Natural killer cell (primary cell): ENCODE measurements at places on chromosomes 7 and 10. TPM values are rescaled to one million over a fixed set of nuclear protein-coding genes. Genes with fewer than 3 reads are reported as not detected.

PITX3 gene
- total RNA-seq: not detected

C10orf53 gene
- total RNA-seq: not detected

PRKCQ gene
- 69.5 TPM for total RNA-seq

RFC2 gene
- 26.5 TPM for total RNA-seq

AKR1C8 gene
- total RNA-seq: 4.1 TPM

TEX36 gene
- not detected for total RNA-seq

CDNF gene
- 2.2 TPM for total RNA-seq

ZNF722 gene
- not detected for total RNA-seq

DNA sequence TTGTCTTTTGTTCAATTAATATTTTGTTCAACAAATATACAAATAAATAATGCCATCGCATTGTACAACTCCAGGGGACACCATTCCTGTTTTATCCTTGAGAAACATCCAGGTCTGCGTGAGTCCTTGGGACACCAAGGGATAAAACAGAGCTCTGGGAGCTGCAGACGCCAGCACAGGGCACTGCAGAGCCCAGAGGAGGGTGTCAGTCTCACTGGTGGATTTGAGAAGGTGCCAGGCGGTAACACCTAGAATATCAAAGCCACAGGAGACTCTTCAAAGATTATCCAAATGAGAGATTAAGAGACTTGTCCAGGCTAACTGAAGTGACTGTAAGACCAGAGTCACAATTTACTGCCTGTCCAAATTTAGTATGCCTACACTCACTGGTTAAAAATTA lies 55.3 kb downstream of the TEX36 start:
- no peaks in the 10 kb centered on the region for H3K27me3 ChIP-seq
- no peak overlapping the region for H3K27ac ChIP-seq
- no peaks in the 10 kb centered on the region for H3K4me1 ChIP-seq
- H3K36me3 ChIP-seq: no peaks in the 10 kb centered on the region
- no peak overlapping the region for H3K4me3 ChIP-seq

- no peak overlapping the region for H3K27ac ChIP-seq
- no peaks in the 10 kb centered on the region for H3K4me1 ChIP-seq
- DNase-seq: no peak
- no peaks in the 10 kb centered on the region for H3K27me3 ChIP-seq
Measured at GRCh38 chr10:76469675-76470074, 1038.3 kb downstream of the LRMDA start.

GRCh38 chr7:117283779-117284178 lies 39.1 kb downstream of the WNT2 start:
- no peak overlapping the region for H3K4me3 ChIP-seq
- no peak for DNase-seq
- no peaks in the 10 kb centered on the region for H3K36me3 ChIP-seq
- no peaks in the 10 kb centered on the region for H3K27me3 ChIP-seq
- H3K27ac ChIP-seq: no peak overlapping the region

- no peak overlapping the region for H3K27ac ChIP-seq
- no peak overlapping the region for H3K4me3 ChIP-seq
- no peaks in the 10 kb centered on the region for H3K27me3 ChIP-seq
- no peak for DNase-seq
Measured at GRCh38 chr7:13115157-13115772, 427.8 kb downstream of the ARL4A start.

GRCh38 chr7:27897441-27897847 lies 157.5 kb downstream of the TAX1BP1 start:
- no peak overlapping the region for H3K4me3 ChIP-seq
- H3K27me3 ChIP-seq: no peaks in the 10 kb centered on the region
- no peak overlapping the region for H3K27ac ChIP-seq
- peaks cover 38% of the 10 kb centered on the region for H3K4me1 ChIP-seq
- H3K36me3 ChIP-seq: peaks cover 16% of the 10 kb centered on the region
- DNase-seq: no peak

DNA sequence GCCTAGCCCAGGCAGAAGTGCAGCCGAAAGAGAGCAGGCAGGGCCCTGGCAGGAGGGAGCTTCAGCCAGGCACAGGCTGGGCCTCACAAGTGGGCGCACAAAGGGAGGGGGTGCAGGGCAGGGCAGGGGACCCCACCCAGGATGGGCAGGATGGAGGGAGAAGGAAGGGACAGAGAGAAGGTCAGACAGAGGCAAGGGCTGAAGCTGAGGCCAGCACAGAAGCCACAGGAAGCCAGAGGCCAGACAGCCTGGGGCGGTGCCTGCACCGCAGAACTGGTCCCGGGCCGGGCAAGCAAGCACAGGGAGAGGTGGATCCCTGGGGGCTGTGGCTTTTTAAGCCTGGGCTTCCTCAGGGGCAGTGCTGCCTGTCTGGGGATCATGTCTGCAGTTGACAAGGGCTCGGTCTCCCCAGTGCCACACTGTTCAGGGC lies 16.7 kb downstream of the NOS3 start:
- H3K27ac ChIP-seq: no peak overlapping the region
- H3K27me3 ChIP-seq: no peaks in the 10 kb centered on the region
- peak; percentile 20 for DNase-seq

DNA sequence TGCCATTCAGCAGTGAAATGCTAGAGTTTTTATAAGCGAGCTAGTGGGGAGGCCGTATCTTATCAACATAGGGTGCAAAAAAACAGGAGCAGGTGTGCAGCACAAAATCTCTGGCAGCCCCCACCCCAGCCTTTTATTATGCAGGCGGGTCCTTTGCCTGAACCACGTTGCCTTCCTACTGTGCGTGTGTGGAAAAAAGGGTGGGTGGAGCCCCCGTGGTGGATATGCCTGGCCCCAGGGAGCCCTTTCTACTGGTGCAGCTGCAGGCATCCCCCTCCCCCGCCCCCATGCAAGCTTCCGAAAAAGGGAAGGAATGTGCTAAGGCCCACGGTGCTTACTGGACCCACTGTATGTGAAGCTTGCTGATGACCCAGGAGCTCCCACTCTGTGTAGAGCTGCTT lies 175.9 kb downstream of the USP6NL start:
- H3K36me3 ChIP-seq: no peaks in the 10 kb centered on the region
- no peak overlapping the region for H3K27ac ChIP-seq
- H3K4me3 ChIP-seq: no peak overlapping the region
- no peak for DNase-seq
- no peaks in the 10 kb centered on the region for H3K27me3 ChIP-seq
- H3K4me1 ChIP-seq: no peaks in the 10 kb centered on the region

- no peak overlapping the region for H3K4me3 ChIP-seq
- H3K27ac ChIP-seq: no peak overlapping the region
- peaks cover 35% of the 10 kb centered on the region for H3K4me1 ChIP-seq
- no peaks in the 10 kb centered on the region for H3K27me3 ChIP-seq
- no peak for DNase-seq
Measured at GRCh38 chr7:6252748-6253147, 19.7 kb downstream of the CYTH3 start.

DNA sequence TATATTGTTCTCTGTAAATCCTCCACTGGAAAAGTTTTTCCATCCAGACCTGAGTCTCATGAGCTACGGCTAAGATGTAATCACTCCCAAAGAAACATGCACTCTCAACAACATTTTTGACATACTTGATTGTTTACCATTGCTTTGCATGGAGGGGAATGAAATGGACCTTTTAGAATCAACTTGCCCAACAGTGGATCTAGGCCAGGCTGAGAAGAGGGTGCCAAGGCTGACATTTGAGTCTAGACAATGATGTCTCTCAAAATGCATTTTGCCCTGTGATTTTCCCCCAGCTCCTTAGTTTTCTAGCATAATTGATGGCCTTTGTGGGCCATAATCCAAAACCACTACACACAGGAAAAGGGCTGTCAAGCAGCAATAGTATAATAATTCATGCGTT lies 297.9 kb upstream of the KLF6 start:
- no peak for DNase-seq
- no peak overlapping the region for H3K27ac ChIP-seq
- no peaks in the 10 kb centered on the region for H3K27me3 ChIP-seq
- H3K4me1 ChIP-seq: peaks cover 16% of the 10 kb centered on the region

DNA sequence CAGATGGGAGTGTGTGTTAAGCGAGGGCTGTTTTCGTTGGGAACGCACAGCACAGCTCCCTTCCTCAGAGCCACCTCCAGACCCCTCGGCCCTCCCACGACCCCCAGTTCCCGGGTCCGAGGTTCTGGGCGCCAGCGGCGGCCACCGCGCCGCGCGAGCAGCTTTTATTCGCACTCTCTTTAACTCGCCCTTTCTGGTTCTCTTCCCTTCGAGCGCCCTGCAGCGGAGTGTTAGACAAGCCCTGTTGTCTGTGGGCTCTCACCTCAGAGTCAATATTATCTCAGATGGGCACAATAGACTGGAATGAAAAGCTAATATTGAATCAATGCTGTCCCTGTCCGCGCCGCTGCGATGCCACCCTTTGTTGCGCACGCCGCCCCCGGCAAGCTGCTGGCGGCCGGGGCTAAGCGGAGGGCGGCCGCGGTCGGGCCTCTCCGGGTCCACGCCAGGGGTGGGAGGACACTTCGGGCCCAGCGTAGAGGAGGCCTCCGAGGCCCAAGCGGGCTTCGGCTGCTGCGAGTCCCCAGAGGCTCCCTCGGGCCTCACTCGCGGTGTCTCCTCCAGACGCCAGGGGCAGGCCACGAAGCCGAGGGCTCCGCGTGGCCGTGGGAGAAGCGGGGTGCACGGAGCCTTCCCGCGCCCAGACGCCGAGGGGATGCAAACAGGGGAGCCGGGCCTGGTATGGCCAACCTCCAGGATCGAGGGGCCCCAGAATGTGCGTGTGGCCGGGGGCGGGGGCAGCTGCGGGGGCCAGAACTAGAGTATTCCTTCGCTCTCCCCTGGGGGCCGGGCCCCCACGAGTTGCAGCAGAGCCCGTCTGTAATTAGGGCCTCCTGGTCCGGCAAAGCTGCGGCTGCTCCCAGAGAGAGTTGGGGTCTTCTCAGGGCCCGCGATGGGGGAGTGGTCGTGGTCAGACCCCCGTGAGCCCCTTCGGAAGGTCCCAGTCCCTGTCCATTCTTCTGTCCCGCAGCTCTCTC lies 7.9 kb upstream of the EMX2 start:
- H3K4me3 ChIP-seq: no peak overlapping the region
- H3K27me3 ChIP-seq: peaks cover 54% of the 10 kb centered on the region
- H3K4me1 ChIP-seq: peaks cover 4% of the 10 kb centered on the region
- no peak overlapping the region for H3K27ac ChIP-seq
- H3K36me3 ChIP-seq: no peaks in the 10 kb centered on the region
- no peak for DNase-seq

DNA sequence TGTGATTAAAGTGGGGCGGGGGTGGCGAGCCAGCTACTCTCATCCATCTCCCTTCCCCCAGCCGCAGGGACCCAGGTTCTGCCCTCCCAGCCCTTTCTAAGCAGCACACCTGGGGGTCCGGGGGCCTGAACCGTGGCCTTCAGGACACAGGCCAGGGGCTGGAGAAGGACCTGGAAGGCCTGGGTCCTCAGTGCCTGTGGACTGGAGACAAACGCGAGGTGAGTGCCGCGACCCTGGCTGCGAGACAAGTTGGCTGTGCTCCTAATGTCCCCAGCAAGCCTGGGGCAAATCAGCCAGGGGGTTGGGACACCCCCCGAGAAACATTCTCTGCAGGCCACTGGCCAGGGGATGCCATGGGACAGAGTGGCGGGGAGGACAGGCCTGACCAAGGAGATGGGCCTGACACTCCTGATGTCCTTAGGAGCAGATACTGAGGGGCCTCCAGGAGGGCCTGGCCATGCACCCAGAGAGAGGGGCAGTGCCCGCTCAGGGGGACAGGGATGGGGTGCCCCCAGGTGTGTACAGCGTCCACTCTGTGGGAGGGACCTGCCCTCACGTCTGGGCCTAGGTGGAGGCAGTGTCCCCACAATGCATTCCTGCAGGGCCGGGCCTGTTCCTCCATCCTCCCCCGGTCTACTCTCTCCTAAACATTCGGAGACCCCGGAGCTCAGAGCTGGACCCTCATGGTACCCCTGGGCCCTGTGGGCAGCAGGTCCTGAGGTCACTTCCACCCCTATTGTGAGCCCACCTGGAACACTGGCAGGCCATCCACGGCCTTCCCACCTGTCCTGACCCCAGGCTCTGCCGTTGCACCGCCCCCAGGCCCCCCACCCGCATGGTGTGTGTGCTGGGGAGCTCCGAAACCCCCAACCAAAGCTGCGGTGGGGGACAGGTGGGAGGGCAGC lies 13.1 kb downstream of the BRAT1 start:
- H3K27me3 ChIP-seq: no peaks in the 10 kb centered on the region
- H3K4me1 ChIP-seq: peaks cover 5% of the 10 kb centered on the region
- no peak for DNase-seq
- peaks cover 60% of the 10 kb centered on the region for H3K36me3 ChIP-seq
- H3K27ac ChIP-seq: no peak overlapping the region

DNA sequence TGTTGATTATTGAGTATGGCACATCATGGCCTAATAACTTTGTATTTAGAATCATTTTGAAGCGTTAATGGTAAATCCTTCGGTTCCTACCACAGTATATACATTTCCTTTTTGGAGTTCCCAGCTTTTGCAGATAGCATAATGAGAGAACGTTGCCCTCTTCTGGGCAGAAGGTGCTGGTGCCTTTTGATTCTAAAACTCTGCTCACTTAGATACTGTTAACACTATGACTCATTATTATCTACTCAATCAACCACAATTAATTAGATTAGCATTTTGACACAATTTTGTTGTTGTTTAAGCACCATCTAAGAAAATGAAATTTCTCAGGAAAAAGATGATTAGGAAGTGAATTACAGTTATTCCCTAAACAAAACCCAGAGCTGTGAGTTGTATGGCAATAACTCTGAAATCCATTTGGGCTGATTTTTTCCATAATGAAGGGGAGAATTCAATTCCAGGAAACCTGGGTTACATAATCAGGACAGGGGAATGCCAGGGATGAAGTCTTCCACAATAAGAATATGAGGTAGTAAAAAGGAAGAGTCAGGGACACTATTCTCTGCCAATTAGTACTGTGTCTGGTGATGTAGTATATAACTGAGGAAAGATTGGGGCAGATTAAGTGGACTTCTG lies 11.5 kb upstream of the DLD start:
- no peaks in the 10 kb centered on the region for H3K36me3 ChIP-seq
- DNase-seq: peak; percentile 73
- H3K27ac ChIP-seq: no peak overlapping the region
- H3K4me3 ChIP-seq: no peak overlapping the region
- no peaks in the 10 kb centered on the region for H3K4me1 ChIP-seq

GRCh38 chr10:25694206-25694933 lies 239.7 kb upstream of the MYO3A start:
- H3K27me3 ChIP-seq: no peaks in the 10 kb centered on the region
- H3K4me1 ChIP-seq: peaks cover 28% of the 10 kb centered on the region
- H3K36me3 ChIP-seq: no peaks in the 10 kb centered on the region
- no peak for DNase-seq

DNA sequence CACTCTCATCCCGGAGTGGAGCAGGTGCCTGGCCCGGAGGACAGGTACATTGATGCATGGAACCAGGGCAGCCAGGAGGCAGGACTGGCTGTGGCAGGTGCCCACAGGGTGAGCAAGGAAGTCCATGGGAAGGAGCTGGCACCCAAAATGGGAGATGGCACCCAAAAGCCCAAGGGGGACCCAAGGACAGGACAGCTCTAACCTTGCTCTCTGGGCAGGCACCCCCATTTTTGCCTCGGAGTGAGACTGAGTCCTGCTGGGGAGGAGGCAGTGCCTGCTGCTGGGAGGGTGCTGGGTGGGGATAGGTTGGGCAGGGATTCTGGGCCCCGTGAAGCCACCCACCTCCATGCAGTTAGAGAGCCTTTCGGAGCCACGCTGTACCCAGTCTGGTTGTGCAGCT lies 234.5 kb downstream of the TCERG1L start:
- H3K36me3 ChIP-seq: no peaks in the 10 kb centered on the region
- DNase-seq: no peak
- no peaks in the 10 kb centered on the region for H3K27me3 ChIP-seq
- no peak overlapping the region for H3K27ac ChIP-seq
- no peaks in the 10 kb centered on the region for H3K4me1 ChIP-seq
- H3K4me3 ChIP-seq: no peak overlapping the region

- H3K36me3 ChIP-seq: no peaks in the 10 kb centered on the region
- no peak for DNase-seq
- H3K4me3 ChIP-seq: no peak overlapping the region
- H3K27me3 ChIP-seq: no peaks in the 10 kb centered on the region
- H3K4me1 ChIP-seq: no peaks in the 10 kb centered on the region
Measured at GRCh38 chr10:128377988-128378387, 251.8 kb upstream of the MKI67 start.
